Body of pancreas (tissue), 4 donors: ENCODE measurements at places on chromosomes 13 and 19.

- no peak for DNase-seq
These were observed 199.9 kb downstream of the LHFPL6 start for GRCh38 chr13:39403106-39403505.

DNA sequence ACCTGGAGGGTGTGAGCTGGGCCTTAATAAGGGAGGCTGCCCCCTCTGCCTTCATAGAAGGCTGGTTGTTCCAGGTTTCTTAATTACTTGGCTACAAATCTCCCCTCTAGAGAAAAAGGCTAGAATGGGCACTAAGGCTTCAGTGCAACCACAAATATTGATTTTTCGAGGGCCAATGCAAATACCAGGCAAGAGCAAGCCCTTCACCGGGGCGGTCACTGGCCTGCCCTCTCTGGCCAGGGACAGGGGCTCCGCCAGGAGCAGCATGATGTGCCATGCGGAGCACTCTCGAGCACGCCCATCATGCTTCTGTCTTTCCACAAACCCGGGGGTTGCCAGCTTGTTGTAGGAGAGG lies 127.8 kb upstream of the SPACA7 start:
- no peak for DNase-seq

- no peak for DNase-seq
These were observed 5.2 kb downstream of the LCP1 start for GRCh38 chr13:46176756-46177155.

DNA sequence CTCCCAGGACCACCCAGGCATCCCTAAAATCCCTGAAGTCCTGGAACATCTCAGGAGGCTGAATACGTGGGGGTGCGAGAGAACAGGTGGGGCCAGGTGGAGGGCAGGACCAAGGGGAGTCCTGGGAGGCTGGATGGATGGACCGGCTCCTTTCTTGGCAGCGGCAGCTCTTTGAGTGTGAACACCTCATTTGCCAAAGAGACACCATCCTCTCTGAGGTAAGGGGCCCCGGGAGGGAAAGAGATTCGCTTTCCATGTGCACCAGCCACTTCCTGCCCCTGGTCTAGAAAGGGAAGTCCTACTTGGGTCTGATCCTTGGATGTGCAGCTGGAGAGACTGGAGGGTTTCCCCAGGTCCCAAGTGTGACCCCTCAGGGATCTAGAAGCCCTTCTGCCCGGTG lies 16.2 kb downstream of the PTH2 start:
- DNase-seq, result no peak

- DNase-seq, result no peak
These were observed 13.0 kb downstream of the CCNA1 start for GRCh38 chr13:36445278-36445677.

GRCh38 chr13:20219577-20219976 lies 12.5 kb downstream of the GJB6 start:
- no peak for DNase-seq

DNA sequence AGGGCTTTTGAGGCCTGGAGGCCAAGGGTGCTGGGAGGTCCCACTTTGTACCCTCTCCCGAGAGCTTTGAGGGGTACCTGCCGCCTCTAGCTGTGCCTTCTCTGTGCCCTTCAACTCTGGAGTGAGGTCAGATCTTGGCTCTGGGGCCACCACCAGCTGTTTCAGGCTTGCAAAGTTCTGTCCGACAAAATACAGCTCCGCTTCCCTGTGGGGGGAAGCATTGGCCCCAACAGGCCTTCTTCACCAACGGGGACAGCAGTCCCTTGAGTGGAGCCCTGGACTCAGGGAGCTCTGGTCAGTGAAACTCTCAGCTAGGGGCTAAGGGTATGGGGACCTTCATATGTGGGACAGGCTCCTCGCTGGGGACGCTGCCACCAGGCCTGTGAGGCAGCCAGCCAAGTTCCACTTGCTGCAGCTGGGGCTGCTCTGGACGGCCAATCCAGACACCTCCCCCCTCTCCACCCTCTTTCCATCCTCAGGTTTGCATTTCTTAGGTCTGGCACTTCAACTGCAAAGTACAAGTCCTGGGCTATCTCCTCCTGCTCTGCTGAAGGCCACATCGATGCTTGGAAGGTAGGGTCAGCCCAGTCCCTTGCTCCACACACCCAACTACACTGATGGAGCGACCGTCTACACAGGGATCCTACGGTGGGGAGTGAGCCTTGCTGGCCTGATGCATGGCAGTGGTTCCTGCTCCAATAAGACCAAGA lies 46.8 kb downstream of the C13orf46 start:
- no peak for DNase-seq

DNA sequence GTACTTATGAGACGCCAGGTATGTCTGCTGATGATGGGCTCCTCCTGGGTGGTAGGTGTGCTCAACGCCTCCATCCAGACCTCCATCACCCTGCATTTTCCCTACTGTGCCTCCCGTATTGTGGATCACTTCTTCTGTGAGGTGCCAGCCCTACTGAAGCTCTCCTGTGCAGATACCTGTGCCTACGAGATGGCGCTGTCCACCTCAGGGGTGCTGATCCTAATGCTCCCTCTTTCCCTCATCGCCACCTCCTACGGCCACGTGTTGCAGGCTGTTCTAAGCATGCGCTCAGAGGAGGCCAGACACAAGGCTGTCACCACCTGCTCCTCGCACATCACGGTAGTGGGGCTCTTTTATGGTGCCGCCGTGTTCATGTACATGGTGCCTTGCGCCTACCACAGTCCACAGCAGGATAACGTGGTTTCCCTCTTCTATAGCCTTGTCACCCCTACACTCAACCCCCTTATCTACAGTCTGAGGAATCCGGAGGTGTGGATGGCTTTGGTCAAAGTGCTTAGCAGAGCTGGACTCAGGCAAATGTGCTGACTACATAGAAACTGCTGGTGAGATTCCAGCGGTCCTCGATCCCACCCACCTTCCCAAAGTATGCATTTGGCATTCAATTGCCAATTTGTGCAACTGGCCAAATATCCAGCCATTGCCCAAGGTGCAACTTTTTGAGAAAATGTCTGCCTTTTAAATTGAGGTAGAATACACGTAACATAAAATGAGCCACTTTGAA lies 10.2 kb downstream of the OR2Z1 start:
- DNase-seq, result no peak

- no peak for DNase-seq
These were observed 112.2 kb downstream of the FGF14 start for GRCh38 chr13:102289606-102290005.

DNA sequence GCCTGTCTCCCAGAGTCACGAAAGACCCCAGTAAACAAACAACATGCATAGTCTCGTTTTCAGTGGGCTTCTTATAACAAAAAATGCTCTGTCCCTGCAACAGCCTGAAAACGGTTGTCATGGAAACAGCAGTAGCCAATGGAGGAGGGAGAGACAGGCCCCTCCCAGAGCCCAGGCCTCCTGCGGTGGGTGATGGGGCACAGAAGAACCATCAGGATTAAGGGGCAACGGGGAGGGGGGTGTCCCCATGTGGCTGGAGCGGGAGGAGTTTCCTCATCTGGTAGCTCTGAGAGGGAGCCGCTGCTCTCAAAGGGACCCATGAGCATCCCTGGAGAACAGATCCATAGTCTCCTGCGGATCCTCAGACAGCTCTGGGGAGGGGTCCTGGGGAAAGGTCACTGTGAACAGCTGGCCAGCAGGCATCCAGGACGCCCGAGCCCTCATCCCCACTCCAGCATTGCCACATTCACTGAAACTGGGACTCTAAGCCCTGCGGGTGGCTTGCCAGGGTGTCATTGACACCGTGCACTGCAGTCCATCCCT lies 37.5 kb upstream of the PNMA8B start:
- no peak for DNase-seq

- DNase-seq, result no peak
These were observed 44.2 kb downstream of the WASF3 start for GRCh38 chr13:26601669-26602068.

GRCh38 chr19:28960986-28961705 lies 251.8 kb downstream of the UQCRFS1 start:
- DNase-seq, result no peak
